ENCODE measurements at places on chromosomes 11 and 22. TPM values are rescaled to one million over a fixed set of nuclear protein-coding genes. Genes with fewer than 3 reads are reported as not detected.

DNA sequence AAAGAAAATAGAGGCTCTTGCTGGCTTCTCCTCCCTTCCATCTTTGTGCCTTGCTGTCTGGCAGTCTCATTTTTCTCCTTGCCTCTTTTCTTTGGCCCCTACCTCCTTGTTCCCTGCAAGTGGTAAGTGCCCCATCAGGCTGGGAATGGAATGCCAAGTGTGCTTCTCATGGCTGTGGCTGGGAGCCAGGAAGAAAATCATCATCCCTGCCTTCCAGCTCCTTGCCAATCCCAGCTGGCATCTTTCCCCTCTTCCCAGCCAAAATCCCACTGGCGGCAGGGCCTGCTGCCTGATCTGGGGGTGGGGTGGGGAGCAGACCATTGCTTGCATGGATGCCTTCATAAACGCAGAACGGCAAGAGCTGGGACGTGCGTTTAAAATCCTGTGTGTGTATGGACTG is 27.0 kb upstream of the SLC25A18 start:
- DNase-seq: no peak
- H3K4me1 ChIP-seq: no peaks in the 10 kb centered on the region
- no peak overlapping the region for H3K27ac ChIP-seq
- H3K27me3 ChIP-seq: peaks cover 8% of the 10 kb centered on the region
- H3K36me3 ChIP-seq: no peaks in the 10 kb centered on the region
- no peak overlapping the region for H3K4me3 ChIP-seq

DNA sequence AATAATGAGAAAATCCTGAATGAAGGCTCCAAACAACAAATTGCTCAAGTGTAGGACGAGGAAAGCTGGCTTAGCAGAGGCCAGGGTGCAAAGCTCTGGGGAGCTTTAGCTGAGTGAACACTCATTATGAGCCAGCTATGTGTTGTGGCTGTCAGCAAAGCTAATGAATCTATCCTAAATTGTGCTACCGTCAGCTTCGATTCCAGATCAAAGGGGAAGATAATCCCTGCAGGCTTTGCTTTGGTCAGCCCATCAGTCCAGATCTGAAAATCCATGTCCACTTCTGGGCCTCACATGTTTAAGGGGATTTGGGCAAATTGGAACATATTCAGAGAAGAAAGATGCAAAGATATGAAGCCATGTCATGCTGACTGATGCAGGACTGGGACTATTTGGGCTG is 180.9 kb upstream of the ZBED5 start:
- no peaks in the 10 kb centered on the region for H3K36me3 ChIP-seq
- no peak overlapping the region for H3K27ac ChIP-seq

- H3K27me3 ChIP-seq: peaks cover 5% of the 10 kb centered on the region
- no peaks in the 10 kb centered on the region for H3K4me1 ChIP-seq
- no peaks in the 10 kb centered on the region for H3K36me3 ChIP-seq
- DNase-seq: no peak
- no peak overlapping the region for H3K4me3 ChIP-seq
- H3K27ac ChIP-seq: no peak overlapping the region
These were observed 151.6 kb upstream of the NAV2 start for GRCh38 chr11:19561011-19561410.

KRTAP5-8 gene
- total RNA-seq: 0.24 TPM

DNA sequence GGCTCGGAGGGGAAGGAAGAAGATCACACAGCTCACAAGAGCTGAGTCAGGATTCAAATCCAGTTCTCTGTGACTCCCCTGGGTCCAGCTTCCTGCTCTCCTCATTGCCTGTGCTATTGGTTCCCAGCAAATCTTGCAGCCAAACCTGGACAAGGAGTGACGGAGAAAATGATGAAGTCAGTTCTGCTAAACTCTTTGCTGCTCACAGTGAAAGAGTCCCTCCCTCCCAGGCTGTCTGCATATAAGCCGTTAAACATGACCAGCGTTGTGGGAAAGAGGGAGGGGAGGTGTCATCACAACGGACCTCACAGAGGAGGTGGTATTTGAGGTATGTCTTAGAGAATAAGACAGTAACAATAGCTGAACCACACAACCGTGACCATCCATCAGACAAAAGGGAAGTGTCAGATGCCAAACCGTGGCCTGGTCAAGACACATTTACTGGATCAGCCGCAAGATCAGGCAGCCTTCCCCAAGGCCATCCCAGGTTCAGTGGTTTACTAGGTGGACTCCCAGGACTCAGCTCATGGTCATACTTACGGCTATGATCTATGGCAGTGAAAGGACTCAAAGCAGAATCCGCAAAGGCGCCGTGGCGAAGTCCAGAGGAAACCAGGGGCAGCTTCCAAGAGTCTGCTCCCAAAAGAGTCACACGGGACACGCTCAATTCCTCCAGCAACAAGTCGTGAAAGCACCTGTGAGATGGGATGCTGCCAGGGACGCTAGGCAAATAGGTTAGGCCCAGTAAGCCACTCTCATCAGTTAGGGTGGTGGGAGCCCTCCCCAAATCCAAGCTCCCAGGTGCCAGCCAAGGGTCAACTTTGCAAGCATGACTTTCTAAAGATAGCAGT is 2.8 kb upstream of the CYTH4 start:
- no peak overlapping the region for H3K4me3 ChIP-seq
- H3K4me1 ChIP-seq: peaks cover 68% of the 10 kb centered on the region
- H3K27ac ChIP-seq: peak overlapping the region; percentile 16
- peaks cover 7% of the 10 kb centered on the region for H3K27me3 ChIP-seq
- DNase-seq: no peak

OR52B4 gene
- total RNA-seq: not detected

TSGA10IP gene
- total RNA-seq: not detected

DNA sequence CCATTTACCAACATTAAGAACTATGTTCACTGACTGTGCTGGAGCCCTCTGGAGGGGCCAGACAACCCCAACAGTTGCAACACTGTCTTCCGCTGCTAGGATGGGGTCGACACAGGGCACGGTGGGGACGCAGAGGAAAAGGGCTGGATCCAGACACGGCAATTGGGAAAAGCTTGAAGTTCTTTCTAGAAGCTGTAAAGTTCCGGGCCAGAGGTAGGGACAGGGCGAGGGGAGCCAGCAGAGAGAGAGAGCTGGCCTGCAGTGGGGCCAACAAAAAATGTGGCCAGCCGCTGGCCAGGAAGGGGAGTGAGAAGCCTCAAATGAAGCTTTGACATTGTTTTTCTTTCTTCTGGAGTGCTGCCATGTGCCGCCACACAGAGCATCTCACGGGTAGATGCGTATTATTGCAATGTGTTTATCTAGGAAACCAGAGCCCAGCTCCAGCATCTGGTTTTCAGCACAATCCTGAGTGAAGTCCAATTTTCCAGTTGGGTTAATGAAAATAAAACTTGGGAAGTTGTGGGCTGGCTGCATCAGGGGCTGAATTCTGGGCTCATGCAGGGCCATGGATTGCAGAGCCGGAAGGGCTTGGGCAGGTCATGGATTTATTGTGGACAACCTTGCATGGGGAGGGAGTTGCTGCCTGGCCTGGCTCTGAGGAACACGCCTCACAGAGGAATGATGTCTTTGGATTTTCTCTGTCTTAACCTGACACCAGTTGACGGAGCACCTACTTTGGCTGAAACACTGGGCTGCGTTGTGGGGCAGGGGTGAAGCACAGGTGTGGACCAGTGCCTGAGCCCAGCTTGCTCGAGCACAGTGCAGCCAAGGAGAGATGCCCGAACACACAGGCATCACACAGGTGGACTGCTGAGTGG is 67.6 kb upstream of the AMPD3 start:
- no peaks in the 10 kb centered on the region for H3K4me1 ChIP-seq
- H3K36me3 ChIP-seq: no peaks in the 10 kb centered on the region
- peaks cover 15% of the 10 kb centered on the region for H3K27me3 ChIP-seq

DNA sequence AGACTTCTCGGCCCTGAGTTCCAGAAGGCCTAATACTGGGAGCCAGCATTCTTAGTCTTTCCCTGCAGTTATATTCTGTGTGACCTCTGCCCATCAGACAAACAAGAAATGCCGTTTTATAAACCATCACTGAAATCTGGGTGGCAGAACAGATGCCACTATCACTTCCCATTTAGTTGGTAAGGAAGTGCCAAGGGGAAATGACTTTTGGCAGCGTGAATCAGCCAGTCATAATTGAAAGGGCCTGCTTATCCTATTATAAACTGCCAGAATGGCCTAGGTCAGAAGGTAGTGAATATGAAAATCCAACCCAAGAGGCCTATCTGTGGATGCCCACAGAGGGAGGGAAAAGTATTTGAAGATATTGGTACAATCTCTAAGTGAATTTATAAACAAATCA is 646.8 kb upstream of the CCDC90B start:
- H3K36me3 ChIP-seq: no peaks in the 10 kb centered on the region
- no peak overlapping the region for H3K4me3 ChIP-seq
- H3K4me1 ChIP-seq: no peaks in the 10 kb centered on the region
- no peaks in the 10 kb centered on the region for H3K27me3 ChIP-seq
- DNase-seq: no peak

DNA sequence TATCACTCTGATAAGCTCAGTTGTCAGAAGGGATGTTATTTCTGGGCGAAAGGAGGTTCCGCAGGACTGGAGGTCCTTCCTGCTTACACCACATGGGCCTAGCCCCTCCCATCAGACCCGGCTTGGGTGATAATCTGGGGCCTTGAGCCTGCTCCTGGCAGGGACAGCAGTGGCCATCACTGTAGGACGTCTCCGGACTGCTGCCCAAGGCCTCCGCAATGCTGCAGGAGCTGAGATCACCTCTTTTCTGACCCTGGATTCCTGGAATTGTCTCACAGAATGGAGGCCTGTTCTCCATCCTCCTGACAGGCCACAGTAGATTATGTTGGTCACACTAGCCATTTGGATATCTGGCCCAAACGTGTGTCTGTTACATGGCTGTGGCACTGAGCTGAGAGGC is 9.2 kb upstream of the BIK start:
- H3K4me3 ChIP-seq: no peak overlapping the region
- no peaks in the 10 kb centered on the region for H3K27me3 ChIP-seq
- H3K4me1 ChIP-seq: peaks cover 10% of the 10 kb centered on the region
- no peak overlapping the region for H3K27ac ChIP-seq

DNA sequence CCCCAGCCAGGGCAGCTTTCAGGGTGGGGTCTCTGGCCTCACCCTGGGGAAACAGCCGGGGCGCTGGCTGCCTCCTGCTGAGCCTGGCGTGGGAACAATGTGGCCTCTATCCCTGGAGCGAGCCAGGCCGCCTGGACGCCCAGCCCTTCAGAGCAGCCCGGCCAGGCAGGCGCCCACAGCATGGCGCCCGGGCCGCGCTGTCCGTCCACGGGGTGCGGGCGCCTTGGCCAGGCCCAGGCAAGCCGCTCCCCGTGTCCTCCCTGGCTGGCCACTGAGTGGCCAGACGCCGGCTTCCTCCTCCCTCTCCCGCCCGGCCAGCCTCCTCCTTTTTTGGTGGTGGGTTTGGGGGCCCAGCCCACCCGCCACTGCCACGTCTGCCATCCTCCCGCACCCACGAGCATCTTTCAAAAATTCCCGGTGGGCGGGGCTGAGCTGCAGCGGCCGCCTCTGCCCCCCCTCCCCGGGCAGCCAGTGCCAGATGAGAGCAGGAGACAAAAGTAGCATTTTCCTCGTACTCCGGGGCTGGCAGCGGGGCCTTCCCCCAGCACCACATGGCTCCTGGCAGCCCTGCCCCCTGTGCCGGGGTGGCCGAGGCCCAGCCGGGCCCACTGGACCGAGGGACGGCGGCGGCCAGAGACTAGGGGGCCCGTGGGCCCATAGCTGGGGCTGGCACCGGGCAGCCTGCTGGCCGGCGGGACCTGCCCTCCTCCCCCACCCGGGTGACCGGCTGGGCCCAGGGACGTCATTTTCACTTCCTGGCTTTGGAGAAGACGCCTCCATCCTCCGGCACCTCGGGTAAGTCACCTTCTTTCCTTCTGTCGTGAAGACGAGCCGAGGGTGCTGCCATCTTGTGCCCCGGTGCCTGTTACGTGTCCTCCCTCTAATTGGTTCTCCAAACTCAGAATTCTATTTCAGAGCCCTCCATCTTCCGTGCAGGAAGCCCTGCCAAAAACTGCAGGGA is 70.2 kb upstream of the PPARA start:
- no peak overlapping the region for H3K27ac ChIP-seq
- H3K4me3 ChIP-seq: no peak overlapping the region
- no peak for DNase-seq
- no peaks in the 10 kb centered on the region for H3K27me3 ChIP-seq
- H3K4me1 ChIP-seq: peaks cover 6% of the 10 kb centered on the region

DNA sequence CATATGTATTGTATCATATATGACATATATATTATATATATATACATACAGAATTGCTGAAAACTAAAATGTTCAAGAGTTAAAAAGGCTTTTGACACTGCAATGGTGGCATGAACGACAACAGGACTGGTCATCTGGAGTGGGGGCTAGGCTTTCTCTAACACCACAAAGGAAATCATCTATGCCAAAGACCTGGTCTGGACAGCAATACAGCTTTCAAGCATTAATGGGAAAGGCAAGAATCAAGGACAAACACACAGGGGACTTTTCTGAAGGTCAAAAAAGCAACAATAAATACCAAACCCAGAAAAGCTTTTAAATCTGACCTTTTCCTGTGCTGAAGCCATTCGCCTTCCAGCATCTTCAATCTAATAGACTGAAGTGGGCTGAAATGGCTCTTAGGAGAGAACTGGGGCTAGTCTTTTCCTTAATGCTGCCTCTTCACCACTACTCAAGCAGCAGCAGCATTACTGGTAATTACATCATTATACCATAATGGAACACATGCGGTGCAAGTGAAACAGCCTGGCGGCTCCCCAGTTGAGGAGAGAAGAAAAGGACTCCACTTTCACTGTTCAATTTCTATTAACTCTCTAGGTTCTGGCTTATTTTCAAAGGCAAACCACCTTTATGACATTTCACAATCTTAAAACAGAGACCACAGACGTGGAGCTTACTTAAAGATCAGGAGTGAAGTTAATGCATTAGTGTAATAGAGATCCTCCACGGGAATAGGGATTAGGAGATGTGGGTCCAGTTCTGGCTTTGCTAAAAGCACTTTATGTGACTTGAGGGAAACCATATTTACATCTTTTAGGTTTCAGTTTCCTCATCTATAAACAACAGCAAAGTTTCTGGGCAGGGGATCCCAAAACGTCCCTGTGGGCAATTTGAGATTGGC is 63.0 kb downstream of the GAB2 start:
- no peak for DNase-seq
- H3K27me3 ChIP-seq: peaks cover 3% of the 10 kb centered on the region
- no peak overlapping the region for H3K4me3 ChIP-seq
- no peak overlapping the region for H3K27ac ChIP-seq
- peaks cover 26% of the 10 kb centered on the region for H3K4me1 ChIP-seq

DNA sequence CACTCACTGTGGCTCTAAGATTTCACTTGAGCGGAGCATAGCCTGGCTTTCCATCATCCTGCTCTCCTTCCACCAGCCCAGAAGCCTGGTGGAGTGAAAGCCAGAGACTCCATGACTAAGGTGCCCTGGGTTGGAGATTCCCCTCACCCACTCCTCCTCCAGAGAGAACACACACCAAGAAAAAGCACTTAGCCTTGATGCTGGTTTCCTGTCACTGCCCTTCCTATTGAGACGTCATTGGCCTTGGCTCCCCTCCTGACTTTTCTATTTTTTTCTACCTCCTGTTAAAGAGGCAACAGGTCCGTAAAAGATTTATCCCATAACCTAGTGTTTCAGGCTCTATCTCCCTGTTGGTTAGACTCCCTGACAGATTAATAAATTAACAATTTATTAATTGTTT is 38.5 kb upstream of the APLNR start:
- no peaks in the 10 kb centered on the region for H3K36me3 ChIP-seq
- no peak overlapping the region for H3K4me3 ChIP-seq
- H3K27ac ChIP-seq: no peak overlapping the region
- H3K27me3 ChIP-seq: peaks cover 17% of the 10 kb centered on the region
